ENCODE measurements at places on chromosomes 11 and 22. TPM values are rescaled to one million over a fixed set of nuclear protein-coding genes. Genes with fewer than 3 reads are reported as not detected.

- DNase-seq: no peak
Observed at GRCh38 chr22:24699876-24700275, 74.6 kb downstream of the PIWIL3 start.

GRCh38 chr22:33209930-33210784, 152.0 kb upstream of the SYN3 start:
- no peak for DNase-seq

DNA sequence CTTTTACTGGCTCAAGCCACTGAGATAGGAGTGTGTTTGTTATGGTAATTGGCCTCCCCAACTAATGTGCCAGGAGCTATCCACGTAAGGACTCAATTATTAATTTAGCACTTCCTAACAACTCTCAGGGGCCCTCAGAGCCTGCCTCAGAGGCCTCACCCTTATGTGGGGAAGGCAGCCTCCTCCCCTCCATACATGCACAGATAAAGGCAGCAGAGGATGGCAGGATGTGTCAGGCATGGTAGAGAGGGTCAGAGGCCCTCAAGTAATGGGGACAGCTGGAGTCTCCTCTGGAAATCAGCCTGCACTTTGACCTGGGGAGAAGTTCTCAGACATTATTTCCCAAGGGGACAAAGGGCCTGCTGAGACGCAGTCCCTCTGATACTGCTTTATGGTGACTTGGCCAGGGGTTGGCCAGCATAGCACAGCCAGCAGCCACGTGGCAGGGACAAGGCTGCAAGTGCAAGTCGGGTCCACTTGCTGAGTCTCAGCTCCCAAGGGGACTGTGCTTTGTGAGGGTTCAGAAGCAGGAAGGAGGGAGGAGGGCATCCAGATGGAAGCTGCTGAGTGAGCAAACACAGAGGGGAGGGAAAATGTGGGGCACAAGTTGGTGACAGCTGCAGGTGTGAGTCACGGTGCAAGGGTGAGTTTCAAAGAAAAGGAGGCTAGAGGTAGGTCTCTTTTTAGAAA, 17.0 kb downstream of the MOGAT2 start:
- no peak for DNase-seq

DNA sequence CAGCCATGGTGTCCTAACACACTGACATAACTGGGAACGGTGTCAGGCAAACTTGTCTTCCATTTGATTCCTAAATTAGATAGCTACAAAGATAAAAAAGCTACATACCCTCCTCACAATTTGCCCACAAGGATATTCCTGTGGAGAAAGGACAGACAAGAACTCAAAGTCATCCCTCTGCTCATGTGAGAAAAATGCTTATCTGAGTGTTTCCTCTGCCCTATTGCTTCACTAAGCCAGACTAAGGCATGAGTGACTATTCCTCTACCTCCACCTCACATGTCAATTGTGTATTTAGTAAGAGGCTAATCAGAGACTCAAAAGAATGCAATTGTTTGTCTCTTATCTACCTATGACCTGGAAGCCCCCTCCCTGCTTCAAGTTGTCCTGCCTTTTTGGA, 247.7 kb downstream of the DDX10 start:
- DNase-seq: no peak

GRCh38 chr11:2750682-2751522, 51.1 kb upstream of the KCNQ1OT1 start:
- no peak for DNase-seq

GRCh38 chr11:76049511-76049910, 156.8 kb downstream of the WNT11 start:
- no peak for DNase-seq

DNA sequence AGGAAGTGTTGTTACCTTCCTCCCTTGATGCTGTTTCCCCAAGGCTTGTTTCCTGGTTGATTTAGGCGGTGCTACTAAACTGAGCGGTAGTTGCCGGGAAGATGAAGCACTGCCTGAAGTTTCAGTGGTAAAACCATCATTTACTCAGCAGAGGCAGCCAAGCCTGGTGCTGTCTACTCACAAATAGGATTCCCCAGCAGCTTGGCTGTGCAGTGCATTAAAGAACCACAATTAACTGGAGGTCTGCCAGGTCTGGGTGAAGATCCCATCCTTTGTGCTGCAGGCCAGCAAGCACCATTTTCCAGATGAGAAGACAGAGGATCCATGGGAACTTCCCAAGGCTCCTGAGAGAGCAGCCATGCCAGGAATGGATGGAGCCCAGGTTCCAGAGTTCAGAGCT, 231.9 kb upstream of the E2F8 start:
- no peak for DNase-seq

GRCh38 chr11:130849215-130849568, 67.1 kb downstream of the SNX19 start:
- no peak for DNase-seq

GRCh38 chr11:22471385-22471784, 133.2 kb downstream of the SLC17A6 start:
- no peak for DNase-seq

DNA sequence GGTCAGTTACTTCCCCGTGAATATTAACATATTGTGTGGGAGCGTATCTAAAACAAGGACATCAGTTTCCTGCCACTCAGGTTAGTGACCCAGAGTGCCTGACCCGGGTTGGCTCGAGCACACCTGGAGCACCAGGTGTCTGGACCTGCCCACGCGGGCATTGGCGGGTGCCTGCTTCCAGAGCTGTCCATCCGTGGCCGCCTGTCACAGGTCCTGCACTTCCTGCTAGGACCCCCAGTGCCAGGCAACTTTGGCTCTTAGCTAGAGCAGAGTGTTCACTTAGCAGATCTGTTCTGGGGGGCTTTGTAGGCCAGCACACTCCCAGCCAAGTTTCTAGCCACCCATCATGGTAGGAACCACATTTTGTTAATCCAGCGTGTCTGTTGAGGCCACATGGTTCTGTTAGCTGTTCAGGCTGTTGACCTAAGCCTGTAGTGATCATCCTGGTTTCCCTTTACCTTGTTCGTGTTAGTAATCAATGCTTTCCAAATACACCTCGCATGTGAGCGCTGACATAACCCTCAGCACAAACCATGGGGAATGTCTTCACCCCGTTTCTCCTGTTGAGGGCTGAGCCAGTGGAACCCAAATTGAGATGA, 29.5 kb downstream of the MOV10L1 start:
- DNase-seq: no peak

DNA sequence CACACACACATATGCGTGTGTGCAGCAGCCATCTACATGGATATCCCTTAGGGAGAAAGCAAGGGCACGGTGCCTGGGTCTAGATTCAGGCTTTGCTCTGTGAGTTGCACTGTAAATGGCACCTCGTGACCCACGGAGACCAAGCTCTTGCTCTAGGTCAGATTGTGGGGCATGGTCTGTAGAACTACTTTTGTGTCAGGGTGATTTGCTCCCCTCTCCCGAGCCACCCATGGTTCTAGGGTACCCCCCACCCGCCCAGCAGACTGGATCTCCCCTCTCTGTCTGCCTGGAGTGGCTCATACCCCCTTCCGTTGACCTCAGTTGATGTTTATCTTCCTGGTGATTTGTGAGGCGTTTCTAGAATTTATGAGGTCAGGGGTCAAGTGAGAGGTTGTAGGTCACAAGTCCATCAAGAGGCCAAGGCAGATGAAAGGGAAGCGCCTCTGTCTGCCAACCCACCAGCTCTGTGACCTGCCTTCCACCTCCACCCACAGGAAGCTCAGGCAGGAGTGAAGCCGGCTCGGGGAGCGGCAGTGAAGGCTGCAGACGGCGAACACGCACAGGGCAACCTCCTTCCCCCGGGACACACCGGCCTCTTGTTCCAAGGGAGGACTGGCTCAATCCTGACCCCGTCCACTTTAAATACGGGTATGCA, 76.2 kb upstream of the TTLL12 start:
- DNase-seq: no peak

DNA sequence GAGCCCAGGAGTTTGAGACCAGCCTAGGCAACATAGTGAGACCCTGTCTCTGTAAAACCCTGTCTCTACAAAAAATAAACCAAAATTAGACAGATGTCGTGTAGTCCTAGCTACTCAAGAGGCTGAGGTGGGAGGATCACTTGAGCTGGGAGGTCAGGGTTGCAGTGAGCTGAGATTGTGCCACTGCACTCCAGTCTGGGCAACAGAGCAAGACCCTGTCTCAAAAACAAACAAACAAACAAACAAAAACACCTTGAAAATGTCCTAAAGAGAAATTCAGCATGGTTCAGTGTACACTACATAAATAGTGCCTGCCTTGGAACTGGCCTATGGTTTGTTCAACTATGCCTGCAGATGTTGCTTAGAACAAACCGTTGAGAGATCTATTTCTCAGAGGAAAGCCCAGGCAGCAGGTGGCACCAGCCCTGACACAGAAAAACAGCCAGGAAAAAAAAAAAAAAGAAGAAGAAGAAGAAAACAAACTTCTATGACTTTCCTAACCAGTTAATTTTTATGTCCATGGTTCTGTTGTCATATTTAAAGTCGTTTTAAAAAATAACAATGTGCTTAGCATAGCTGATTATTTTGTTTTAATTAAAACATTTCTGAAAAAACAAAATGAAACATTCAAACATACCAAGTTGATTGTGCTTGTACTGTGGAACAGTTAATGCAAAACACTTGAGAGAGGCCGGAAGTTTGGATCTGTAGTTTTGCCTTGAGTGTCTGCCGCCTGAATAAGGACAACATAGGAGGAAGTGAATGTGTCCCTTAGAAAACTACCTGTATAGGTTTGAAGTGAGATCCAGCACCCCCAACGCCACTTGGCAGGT, 5.4 kb downstream of the KREMEN1 start:
- no peak for DNase-seq

DNA sequence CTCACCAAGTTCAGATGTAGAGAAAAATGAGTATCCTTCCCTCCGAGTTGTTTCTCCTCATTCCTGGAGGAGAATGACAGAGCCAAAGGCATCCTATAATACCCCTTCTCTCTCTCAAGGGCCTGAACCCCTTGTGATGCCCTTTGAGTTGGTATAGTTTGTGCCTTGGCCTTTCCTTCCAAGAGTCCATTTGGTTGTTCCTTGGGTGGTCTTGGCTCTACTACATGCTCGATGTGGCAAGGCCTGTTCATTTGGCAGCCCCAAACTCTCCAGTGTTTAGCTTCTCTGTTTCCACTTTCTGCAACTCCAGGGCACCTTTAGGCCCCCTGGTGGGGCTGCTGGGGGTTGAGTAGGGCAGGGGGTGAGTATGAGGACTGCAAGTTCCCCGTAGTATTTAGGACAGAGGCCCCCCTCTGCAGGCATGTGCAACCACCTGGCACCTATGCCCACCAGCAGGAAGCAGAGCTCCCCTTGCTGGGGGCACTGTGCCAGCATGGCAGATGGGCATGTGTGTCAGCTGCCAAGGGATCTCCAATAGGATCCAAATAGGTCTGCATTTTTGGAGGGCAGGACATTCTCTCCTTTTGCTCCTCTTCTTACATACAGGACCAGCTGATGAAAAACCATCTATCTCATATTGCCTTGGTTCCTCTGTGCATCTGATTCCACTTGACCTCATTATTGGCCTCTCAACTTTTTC, 217.2 kb upstream of the CADM1 start:
- no peak for DNase-seq

DNA sequence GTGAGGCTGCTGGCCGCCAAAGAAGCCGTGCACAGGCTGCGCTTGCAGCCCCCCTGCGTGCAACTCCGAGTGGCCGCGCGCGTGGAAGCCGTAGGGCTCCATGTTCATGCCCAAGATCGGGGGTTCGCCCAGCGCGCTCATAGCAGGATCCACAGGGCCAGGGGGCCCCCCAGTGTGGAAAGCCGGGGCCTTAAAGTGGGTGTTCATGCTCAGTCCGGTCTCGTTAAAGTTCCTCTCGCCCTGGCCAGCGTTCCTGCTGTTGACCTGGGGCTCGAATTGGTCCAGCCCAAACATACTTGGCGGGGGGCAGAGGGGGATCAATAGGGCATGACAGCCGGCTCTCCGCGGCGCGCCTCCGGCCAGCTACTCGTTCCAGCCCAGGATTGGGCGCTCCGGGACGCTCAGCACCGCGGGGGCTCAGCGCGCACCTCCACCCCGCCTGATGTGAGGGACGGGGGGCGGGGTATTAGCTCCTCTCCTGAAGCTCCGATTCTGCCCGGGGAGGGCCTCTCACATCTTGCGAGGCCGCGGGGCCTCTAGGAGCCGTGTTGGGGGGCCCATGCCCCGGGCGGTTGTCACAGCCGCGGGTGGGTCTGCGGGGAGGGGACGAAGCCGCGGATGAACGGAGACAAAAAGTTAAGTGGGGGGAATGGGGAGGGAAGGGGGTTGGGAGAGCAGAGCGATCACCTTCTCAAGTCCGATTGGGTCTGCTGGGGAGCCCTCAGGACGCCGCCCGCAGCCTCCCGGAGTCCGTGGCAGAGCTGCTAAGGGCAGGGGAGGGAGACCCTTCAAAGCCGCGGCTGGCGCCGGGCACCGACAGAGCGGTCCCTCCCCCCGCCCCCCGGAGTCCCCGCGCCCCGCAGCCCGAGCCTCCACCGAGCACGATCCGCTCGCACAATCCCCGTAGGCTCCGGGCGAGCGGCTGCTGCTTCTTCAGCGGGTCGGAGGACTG, 1.0 kb downstream of the MN1 start:
- DNase-seq: no peak

DNA sequence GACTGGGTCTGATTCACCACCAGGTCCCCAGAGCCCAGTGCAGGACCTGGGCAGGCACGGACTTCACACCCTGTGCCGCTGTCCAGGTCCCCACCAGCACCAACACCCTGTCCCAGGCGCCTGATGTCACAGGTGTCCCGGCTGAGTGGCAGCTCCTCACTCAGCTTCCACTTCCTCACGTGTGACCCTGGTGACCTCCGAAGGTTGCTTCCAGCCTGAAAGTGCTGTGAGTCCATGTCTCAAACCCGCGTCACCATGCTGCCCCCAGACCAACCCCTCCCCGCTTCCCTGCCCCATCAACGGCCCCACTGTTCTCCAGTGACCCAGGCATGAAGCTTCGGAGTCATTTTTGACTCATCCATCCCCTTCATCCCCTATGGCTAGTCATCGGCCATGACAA, 25.7 kb upstream of the PICK1 start:
- no peak for DNase-seq

DNA sequence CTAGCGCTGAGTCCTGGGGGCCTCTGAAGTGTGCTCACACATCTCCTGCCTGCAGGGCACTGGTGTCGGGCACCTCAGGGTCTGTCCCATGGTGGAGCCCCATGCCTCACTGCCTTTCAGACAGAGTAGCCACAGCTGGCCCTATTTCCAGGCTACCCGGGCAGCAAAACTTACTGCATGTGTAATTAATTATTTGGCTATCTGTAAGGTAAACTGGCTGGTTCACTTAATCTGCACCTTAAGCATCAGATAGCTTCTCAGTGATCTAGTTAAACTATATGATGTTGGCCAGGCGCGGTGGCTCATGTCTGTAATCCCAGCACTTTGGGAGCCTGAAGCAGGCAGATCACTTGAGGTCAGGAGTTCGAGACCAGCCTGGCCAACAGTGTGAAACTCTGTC, 5.3 kb downstream of the PNPLA3 start:
- DNase-seq: no peak

GAB4 gene
- not detected for total RNA-seq

IFT27 gene
- 19.0 TPM for total RNA-seq

OR4C45 gene
- not detected for total RNA-seq

C11orf87 gene
- total RNA-seq: not detected

FREY1 gene
- total RNA-seq: 0.48 TPM

SCN4B gene
- total RNA-seq: 3.3 TPM

MS4A6A gene
- total RNA-seq: 35.1 TPM

TMPRSS4 gene
- total RNA-seq: not detected

GTSE1 gene
- 0.29 TPM for total RNA-seq

OR51B4 gene
- 0.48 TPM for total RNA-seq

MMP3 gene
- 63.4 TPM for total RNA-seq

Measured in breast epithelium (tissue), 4 donors.